Activated CD4-positive, CD25-positive, alpha-beta regulatory T cell treated with anti-CD3 and anti-CD28 coated beads, Interleukin-2, amount 50 U/mL, for 16 hours (primary cell): ENCODE measurements at places on chromosomes 11 and 22.

DNA sequence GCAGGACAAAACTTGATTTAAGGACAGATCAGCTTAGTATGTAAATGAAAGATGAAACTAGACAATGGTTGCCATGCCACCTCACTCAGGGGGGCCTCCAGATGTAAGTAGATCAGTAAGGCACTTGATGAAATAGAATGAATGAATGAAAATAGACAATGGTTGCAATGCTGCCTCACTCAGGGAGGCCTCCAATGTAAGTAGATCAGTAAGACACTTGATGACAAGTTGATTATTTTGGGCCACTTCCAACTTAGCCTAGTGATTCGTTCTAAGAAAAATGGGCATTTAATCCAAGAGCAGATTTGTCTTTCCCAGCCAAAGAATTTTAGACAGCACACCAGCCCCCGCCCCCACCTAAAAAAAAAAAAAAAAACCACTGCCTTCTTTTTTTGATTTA, 19.2 kb upstream of the SLC5A12 start:
- DNase-seq = no peak

DNA sequence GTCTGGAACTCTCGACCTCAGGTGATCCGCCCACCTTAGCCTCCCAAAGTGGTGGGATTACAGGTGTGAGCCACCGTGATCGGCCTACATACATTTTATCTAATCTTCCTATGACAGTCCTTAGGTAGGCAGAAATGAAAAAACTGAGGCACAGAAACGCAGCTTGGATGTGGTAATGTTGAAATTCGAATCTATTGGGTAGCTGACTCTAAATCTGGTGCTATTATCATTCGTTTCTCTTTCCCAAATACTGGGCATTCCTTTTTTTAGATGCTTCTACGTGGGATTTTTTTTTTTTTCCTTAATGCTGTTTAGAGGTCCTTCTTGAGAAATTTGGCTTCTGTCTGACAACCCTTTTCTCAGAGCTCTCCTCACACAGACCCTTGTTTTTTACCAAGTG, 41.5 kb downstream of the FCHSD2 start:
- DNase-seq = no peak

DNA sequence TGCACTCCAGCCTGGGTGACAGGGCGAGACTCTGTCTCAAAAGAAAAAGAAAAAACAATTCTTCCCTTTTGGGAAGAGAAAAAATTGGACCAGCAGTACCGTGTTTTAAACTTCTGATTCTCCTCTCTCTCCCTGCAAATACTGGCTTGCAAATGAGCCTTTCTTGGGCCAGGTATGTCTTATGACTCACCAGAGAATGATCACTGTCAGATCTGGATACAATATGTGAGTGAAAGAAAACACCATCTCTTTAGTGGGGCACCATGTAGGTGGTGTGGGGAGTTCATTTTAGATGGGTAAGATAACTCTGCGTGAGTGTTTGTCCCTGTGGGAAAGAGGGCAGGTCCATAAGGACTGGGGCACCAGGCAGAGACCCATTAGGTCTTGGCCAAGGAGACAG, 2.4 kb upstream of the SCGB2A2 start:
- DNase-seq = no peak

DNA sequence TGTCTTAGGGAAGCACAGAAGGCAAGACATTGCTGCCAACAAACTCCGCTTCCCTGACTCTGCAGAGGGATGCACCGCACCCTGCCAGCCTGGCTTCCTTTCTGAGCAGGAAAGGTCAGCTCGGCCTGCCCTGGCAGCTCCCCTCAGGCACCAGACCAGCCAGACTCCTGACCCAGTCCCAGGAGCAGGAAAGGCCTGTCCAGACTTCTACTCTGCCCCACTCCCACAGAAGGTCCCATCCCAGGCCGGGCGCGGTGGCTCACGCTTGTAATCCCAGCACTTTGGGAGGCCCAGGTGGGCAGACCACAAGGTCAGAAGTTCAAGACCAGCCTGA, 17.7 kb downstream of the ARRB1 start:
- no peak for DNase-seq

GRCh38 chr22:45336971-45337431, 27.3 kb downstream of the FAM118A start:
- no peak for DNase-seq

DNA sequence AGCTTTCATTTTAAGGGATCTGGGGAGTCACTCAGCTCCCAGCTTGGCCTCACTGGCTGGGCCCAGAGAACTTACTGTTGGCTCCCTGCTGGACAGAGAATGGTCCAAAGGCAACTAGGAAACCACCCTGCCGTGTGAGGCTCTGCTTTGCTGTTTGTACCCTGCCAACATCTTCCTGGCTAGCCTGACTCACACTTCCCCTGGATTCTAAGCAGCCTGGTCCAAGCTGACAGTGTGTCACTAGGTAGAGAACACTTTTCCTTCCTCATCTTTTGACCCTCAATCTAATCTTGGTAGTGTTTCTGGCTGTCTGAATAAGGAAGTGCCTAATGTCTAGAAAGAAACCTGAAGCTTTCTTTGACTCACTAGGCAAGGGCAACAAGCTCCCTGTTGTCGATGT, 76.7 kb downstream of the FAR1 start:
- DNase-seq = no peak

- no peak for DNase-seq
These were observed 391.1 kb downstream of the ETS1 start for GRCh38 chr11:128196235-128196634.

- peak; percentile 21 for DNase-seq
These were observed 22.6 kb upstream of the PKNOX2 start for GRCh38 chr11:125141686-125142535.

- DNase-seq = no peak
These were observed 25.1 kb upstream of the TPH1 start for GRCh38 chr11:18071098-18071705.

- DNase-seq = no peak
These were observed 51.5 kb upstream of the RPS13 start for GRCh38 chr11:17129003-17129402.

DNA sequence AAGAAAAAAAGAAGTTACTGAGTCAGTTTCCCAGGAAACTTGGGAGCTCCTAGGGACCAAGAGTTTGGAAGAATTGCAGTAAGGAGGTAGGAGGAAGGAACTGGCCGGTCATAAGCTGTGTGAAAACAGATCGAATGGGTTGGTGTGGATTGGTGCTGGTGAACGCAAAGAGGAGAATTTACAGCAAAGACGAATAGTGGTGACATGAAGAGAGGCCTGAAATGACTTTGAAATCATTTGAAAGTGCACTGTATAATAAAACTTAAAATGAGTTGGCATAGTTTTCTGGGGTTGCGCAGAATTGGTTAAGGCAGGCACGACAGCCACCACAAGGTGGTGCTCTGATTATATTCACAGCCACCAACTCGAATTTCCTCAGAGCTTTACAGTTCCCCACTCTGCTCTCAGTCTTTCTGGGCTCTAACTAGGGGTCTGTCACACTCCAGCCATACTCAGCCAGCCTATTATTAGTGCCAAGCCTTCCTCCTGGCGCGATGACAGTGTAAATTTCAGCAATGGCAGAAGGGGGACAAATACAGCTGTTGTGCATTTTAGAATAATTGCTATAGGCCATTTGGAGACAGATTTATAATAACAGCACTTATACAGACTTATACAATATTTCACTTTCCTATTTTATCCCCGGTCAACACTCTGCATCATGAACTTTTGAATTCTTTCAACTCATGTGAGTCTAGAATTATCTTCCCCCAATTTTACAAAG, 8.3 kb upstream of the HTR3B start:
- DNase-seq = no peak

DNA sequence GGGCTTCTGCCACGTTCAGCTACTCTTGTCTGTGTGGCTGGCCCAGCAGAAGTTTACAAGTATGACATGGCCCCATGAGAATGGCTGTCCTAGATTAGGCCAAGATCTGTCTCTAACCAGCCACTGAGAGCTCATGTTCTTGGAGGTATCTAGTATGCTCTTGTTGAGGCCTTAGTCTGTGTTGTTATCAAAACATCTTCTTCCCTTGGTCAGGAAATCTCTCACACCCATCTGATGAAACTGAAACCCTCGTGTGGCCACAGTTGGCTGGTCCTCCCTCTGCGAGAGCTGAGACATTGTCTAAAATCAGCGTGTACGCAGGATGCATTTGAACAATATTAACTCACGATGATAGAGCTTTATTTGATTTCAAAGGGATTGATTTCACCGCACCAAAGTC, 109.0 kb upstream of the NNMT start:
- no peak for DNase-seq

DNA sequence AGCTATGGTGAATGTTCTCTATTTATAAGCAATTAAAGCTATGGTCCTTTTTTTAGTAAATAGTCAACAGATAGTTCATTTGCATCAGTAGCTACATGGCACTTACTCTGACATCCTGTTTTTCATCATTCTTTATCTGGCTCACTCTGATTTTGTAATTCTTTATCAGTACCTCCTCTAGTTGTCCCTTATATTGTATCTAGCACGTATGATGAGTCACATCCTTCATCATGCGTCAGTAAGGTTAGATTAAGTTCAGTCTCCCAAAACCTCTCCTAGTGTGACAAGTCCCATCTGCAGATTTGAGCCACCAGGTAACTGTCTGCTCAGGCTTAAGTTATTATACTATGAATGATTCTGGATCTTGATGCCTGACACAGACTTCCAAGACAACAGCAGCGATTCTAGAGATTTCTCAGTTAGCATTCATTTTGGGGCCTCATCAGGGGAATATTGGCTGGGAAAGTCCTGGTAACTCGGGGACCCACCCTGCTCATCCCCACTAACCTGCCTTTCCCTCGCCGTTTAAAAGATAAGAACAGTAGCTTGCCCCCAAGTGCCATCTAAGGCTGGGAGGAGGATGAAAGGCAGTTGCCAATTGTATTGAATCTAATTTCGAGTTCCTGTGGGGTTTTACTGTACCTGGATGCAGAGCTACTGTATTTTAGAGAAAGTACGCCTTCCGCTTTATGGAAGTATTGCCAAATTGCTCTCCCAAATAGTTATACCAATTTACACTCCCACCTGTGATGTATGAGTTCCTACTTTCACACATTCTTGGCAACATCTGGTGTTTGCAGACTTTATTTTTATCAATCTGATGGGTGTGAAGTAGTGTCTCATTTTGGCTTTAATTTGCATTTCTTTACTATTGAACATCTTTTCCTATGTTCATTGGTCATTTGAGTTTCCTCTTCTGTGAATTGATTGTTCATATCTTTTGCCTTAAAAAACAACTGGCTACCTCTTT, 55.9 kb downstream of the ZC3H12C start:
- no peak for DNase-seq

GRCh38 chr11:120215634-120216033, 4.8 kb downstream of the OAF start:
- no peak for DNase-seq

GRCh38 chr11:75240311-75241035, at the start of gene TPBGL:
TPBGL (plus strand) TSS chr11:75240774; CDS start chr11:75241050, 276 bp downstream.
- no peak for DNase-seq

GRCh38 chr11:99614352-99614751, 593.6 kb downstream of the CNTN5 start:
- DNase-seq = no peak

GRCh38 chr22:38338772-38339379, 21.6 kb upstream of the CSNK1E start:
- DNase-seq = no peak

DNA sequence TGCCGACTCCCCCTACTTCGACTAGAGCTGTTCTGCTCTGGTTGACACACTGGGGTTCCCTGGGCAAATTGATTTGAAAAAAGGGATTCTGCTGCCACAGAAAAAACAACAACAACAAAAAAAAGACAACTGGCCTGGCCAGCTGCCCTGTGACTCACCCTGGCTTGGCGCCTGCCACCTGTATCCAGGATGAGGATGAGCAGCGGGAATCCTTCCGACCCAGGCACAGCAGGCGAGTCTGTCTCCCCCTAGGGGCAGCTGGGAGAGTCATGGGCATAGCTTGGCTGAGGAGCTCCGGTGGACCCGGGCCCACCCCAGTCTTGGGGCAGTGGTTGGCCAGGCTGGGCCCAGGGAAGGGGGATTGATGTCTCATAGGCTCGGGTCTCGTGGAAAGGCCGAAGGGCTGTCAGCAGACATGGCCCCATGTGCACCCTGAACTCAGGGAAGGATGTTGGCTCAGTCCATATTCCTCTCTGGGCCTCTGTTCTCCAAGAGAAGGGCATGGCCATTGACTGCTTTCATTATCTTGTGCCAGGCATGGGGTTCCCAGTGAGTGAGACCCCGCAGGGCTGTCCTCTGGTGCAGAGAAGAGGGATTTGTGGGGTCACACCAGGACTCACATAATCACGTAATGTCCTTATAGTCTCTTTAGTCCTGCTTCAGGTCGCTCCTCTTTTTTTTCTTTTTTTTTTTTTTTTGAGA, 10.4 kb upstream of the SUN2 start:
- DNase-seq = no peak

GRCh38 chr11:75557666-75558494, 4.2 kb upstream of the SERPINH1 start:
- no peak for DNase-seq
